NCI-H526 treated with DMSO at 0.1 percent for 48 hours (cell line): ENCODE measurements at places on chromosomes 12 and 14.

DNA sequence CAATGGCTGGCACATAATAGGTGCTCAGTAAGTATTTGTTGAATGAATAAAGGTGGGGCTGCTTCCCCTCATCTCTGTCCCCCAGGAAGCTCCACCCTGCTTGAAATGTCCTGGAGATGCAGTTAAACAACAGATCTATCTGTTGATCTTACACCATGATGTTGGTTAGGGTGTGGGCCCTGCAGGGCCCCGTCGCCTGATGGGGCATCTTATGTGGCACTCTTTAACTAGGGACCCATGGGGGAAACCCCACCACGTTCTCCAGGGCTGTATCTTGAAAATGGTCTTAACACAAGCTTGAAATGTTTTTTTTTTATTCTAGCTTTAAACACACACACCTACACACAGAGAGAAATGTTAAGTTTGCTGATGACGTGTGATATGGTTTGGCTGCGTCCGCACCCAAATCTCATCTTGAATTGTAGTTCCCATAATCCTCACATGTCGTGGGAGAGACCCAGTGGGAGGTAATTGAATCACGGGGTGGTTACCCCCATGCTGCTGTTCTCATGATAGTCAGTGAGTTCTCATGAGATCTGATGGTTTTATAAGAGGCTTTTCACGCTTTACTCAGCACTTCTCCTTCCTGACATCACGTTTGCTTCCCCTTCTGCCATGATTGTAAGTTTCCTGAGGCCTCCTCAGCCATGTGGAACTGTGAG is 741.7 kb downstream of the VRK1 start:
- DNase-seq: no peak

GRCh38 chr14:74965486-74966153 is 10.2 kb upstream of the PGF start:
- no peak for DNase-seq

GRCh38 chr14:31261859-31262731 is 54.5 kb upstream of the HECTD1 start:
- DNase-seq: no peak

DNA sequence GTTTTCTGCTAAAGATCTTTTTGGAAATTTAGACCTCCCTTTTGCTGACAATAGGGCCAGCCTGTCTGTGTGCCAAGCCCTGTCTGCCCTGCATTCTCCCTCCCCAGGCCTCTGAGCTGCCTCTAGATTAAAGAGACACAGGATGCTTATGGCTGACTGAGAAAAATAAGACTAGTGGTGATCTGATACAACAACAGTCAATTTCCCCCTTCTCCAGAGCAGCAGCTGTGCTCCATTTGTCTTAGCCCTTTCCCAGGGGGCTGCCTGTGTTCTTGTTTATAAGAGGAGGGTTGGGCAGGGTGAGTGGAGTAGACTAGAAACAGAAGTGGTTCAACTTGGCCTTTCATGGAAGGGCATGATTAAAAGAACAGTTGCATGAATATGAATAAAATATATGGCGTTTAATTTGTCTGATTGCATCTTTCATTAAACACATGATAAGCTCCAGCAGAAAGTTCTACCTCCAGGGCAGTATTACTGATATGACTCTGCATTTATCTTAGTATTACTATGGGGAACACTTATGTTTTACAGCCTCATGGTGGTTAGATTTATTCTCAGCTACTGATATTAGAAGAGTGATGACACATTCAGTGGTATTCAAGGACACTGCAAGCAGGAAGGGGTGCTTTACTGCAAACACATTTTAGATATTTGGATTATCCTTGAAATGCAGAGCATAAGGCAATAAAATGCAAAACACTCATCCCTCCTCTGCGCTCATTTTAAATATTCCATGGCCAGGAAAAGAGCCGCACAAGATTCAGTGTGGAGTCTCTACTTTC is 150.2 kb upstream of the CLEC14A start:
- DNase-seq: peak; percentile 73

- DNase-seq: no peak
These were observed 182.6 kb downstream of the CNTN1 start for GRCh38 chr12:40874868-40875267.

DNA sequence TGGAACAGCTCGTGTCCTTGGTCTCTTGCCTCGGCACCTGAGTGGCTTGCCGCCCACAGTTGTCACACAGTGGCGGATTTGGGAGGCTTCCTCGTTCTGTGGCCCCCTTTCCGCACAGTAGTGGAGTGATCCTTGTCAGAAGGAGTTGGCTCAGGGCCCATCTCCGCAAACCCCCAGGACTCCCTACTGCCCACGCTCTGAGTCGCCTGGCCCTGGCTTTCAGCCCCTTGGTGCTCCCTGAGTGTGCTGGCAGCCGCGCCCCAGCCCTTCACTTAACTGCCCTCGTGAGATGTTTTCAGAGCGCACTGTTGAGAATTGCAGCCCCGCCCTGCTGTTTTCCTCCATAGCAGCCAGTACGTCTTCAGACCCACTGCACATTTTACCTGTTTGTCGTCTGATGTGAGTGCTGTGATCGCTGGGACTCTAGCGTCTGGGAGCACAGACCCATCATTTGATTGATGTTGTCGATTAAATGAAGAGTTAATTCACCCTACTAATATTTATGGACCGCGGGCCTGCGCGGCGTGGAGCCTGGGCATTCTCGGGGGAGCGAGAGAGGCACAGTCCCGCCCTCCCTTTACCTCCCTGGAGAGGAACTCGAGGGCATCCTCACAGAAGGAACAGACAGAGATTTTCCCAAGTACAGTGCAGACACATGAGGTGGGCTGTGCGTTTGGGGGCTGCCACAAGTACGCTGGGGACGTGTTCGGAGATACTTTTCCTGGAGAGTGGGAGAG is 91.8 kb downstream of the DDX51 start:
- no peak for DNase-seq

GRCh38 chr12:41917938-41918341 is 226.7 kb downstream of the GXYLT1 start:
- DNase-seq: no peak

- no peak for DNase-seq
These were observed 13.1 kb downstream of the COPZ1 start for GRCh38 chr12:54337854-54338650.

GRCh38 chr12:103626498-103626897 is 39.4 kb downstream of the STAB2 start:
- DNase-seq: no peak

DNA sequence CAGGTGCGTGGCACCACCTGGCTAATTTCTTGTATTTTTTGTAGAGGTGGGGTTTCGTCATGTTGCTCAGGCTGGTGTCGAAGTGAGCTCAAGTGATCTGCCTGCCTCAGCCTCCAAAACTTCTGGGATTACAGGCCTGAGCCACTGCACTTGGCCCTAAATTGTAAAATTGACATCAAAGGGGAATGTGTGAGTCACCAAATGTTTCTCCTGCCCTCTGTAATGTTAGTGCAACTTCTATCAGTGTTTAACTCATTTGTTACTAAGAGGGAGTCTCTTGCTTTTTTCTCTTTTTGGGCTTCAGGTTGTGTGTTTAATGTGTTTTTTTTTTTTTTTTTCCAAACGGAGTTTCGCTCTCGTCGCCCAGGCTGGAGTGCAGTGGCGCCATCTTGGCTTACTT is 2.3 kb downstream of the TULP3 start:
- DNase-seq: no peak

DNA sequence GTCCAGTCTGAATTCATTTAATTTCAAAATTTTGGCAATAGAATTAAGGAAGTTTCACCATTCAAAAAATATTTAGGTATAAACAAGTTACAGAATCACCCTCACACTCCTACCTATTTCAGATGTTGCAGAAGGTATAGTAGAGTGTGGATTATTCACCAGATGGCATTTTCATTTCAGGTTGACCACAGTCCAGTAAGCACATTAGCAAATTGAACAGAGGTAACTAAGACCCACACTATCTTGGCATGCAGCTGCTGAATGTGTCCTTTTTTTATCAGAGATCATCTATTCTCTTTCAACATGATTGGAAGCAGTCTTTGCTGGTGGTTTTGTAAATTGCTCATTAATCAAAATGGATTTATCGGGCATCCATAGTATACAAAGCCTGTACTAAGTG is 151.8 kb upstream of the GARIN6 start:
- DNase-seq: no peak
